ENCODE measurements at places on chromosomes 13 and 19.

DNA sequence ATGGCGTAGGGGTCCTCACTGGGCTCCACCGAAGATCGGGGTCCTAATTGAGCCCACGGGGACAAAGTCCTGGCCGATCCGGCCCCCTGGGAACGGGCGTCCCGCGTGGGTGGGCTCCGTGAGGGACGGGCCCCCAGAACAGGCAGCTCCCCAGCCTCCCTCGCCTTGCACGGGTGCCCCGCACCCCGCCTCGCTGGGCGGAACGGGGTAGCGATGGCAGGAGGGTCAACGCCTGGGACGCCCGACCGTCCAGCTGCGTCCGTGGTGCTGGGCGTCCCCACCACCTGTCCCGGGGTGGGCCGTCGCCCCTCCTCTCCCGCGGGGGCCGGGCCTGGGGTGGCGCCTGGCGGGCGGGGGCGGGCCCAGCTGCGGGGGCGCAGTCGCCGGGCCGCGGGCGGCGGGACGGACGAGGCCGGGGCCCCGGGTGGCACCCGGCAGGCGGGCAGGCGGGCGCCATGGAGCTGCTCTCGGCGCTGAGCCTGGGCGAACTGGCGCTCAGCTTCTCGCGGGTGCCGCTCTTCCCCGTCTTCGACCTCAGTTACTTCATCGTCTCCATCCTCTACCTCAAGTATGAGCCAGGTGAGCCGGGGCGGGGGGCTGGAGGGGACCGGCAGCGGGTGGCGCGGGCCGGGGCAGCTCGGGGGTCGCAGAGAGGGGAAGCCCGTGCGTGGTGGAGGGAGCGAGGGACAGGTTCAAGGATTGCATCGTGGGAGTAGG is at the start of gene TMEM38A:
Gene TMEM38A (plus strand): TSS at position 377 of the 717 bp plus-strand sequence. CDS start 79 bp downstream, at position 456.
- no peak for DNase-seq

- DNase-seq = no peak
Observed at GRCh38 chr13:25581351-25581750, 209.6 kb downstream of the ATP8A2 start.

- peak; percentile 29 for DNase-seq
Observed at GRCh38 chr13:86085890-86086289, 286.7 kb upstream of the SLITRK6 start.

DNA sequence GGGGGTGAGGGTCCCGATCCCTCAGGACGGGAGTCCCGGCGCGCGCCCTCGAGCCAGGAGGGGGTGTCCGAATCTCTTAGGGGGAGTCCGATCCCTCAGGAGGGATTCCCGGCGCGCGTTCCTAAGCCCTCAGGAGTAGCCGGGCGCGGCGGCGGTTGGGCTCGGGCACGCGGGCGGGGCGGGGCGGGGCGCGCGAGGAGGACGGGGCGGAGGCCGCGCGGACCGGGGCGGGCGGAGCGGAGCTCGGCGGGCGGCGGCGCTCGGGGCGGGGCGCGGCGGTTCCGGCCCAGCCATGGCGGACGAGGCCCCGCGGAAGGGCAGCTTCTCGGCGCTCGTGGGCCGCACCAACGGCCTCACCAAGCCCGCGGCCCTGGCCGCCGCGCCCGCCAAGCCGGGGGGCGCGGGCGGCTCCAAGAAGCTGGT is at the start of gene CUL4A:
Gene CUL4A (plus strand): TSS at position 278 of the 423 bp plus-strand sequence. CDS start 15 bp downstream, at position 293.
- peak; percentile 76 for DNase-seq

- DNase-seq = no peak
Observed at GRCh38 chr13:63706751-63707150, 2291.1 kb upstream of the PCDH20 start.
